H54 (cell line): ENCODE measurements at places on chromosomes 3 and 15.

DNA sequence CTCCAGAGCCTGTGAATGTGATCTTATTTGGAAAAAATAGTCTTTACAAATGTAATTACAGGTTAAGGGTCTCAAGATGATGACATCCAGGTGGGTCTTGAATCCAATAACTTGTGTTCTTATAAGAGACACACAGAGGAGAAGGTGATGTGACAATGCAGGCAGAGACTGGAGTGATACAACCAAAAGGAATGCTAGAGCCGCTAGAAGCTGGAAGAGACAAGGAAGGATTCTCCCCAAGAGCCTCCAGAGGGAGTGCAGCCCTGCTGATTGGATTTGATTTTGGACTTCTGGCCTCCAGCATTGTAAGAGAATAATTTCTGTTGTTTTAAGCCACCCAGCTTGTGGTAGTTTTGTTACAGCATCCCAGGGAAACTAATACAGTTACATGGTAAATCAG is 9.7 kb downstream of the MYH15 start:
- DNase-seq = no peak

GRCh38 chr15:79641841-79642240 is 209.7 kb downstream of the MINAR1 start:
- no peak for DNase-seq

DNA sequence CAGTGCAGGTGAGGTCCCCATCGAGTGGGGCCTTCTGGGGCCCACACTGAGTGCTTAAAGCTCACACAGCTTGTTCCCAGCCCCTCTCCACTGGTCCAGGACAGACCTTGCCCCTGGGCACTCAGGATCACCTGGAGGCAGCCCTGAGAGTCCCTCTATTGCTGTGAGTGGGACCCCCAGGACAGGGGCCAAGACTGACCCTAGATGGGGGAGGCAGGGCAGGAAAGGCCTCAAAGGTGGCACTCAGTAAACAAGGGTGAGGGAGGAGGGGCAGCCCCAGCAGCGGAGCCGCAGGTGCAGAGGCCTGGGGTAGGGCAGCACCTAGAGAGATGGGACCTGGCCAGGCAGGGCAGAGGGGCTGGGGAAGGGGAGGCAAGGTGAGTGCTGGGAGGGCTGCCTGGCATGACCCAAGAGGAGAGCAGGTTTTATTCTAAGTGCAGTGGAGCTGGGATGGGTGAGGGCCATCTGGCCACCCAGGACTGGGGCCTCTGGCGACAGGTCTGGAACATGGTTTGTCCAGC is 27.9 kb downstream of the CFAP100 start:
- no peak for DNase-seq

GRCh38 chr3:129607391-129608068 is 1.1 kb upstream of the PLXND1 start:
- DNase-seq = no peak

- peak; percentile 26 for DNase-seq
Measured at GRCh38 chr3:149299938-149300801, 33.3 kb downstream of the TM4SF18 start.

GRCh38 chr3:114823061-114823460 is 324.0 kb downstream of the ZBTB20 start:
- no peak for DNase-seq

DNA sequence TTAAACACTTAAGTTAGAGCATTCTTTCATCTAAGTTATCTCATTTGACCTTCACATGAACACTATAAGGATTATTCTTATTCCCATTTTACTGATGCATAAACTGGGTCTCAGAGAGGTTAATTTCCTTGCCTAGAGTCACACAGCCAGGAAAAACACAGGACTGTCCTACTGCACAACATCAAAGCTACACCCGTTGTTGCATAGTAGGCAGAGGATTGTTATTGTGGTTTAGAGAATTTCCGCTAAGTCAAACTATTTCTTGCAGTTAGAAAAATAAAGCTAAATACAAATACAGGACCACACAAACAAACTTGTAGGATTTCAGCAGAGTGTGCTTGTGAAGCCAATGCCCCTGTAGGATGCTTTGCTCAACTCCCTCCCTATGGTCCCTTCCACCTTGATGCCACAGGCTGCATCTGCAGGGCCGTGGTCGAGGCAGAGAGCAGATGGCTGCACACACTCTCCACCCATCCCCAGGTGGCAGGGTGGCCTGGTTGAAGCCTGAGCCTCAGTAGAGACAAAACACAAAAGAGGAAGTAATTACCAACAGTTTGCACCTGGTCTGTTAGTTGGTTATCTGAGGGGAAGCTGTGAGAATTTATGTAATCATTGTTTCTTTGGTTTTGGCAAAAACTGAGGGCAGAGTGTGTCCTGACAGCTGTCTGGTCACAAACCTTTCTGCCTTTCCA is 41.1 kb upstream of the SKOR1 start:
- DNase-seq = no peak

GRCh38 chr3:30777426-30778113 is 116.9 kb downstream of the GADL1 start:
- DNase-seq = no peak

DNA sequence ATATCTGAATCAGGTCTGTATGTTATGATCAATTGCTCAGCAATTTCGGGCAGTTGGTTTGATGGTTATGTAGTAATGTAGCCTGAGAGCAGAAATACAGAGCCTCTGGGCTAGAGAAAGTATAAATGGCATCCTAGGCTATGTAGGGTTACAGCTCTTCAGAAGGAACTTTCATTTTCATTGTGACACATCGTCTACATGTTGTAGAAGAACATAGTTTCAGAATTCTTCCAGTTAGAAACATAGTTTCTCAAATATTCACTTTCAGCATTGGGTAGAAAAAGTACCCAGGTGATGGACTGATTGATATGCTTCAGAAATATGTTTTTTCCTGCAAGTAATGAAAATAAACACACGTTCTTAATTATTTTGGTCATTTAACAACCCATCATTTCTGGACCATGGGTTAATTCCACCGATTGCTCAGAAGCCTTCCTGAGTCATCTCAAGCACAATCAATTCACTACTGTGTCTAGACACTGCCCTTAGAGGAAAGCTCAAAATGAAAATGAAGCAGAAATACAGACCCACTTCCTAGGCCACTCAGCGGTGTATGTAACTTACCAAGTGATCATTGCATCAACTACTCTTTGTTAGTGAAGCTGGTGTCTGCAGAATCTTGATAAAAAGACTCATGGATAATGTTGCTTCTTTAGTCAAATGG is 88.8 kb upstream of the TSEN2 start:
- DNase-seq = no peak

DNA sequence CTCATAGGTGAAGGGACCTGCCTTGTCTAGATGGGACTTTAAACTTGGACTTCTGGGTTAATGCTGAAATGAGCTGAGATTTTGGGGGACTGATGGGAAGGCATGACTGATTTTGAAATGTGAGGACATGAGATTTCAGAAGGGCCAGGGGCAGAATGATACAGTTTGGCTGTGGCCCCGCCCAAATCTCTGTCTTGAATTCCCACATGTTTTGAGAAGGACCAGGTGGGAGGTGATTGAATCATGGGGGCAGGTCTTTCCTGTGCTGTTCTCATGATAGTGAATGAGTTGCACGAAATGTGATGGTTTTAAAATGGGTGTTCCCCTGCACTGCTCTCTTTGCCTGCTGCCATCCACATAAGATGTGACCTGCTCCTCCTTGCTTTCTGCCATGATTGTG is 42.8 kb downstream of the ILDR1 start:
- no peak for DNase-seq

GRCh38 chr15:71921191-71921590 is 110.8 kb downstream of the NR2E3 start:
- peak; percentile 0 for DNase-seq

- no peak for DNase-seq
Measured at GRCh38 chr15:84921121-84921520, 36.7 kb downstream of the SLC28A1 start.

DNA sequence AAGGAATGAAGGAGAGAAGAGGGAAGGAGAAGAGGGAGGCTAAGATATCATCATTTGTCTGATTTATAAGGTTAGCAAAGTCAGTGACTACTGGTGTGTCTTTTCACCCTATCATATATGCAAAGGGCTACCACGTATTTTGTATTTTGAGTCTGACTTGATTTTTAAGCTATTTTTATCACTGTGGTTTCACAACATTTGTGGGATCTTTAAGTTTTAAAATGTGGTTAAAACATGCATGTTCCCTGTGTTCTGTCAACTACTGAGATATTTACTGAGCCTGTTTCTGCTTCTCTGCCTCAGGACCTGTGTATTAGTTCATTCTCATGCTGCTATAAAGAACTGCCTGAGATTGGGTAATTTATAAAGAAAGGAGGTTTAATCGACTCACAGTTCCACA is 22.5 kb upstream of the SPTSSB start:
- no peak for DNase-seq

- peak; percentile 8 for DNase-seq
Measured at GRCh38 chr3:3038201-3038991, 71.8 kb downstream of the IL5RA start.

GRCh38 chr15:91227117-91227516 is 127.1 kb downstream of the SV2B start:
- DNase-seq = no peak

GRCh38 chr3:32556332-32556731 is 14.3 kb downstream of the DYNC1LI1 start:
- no peak for DNase-seq

DNA sequence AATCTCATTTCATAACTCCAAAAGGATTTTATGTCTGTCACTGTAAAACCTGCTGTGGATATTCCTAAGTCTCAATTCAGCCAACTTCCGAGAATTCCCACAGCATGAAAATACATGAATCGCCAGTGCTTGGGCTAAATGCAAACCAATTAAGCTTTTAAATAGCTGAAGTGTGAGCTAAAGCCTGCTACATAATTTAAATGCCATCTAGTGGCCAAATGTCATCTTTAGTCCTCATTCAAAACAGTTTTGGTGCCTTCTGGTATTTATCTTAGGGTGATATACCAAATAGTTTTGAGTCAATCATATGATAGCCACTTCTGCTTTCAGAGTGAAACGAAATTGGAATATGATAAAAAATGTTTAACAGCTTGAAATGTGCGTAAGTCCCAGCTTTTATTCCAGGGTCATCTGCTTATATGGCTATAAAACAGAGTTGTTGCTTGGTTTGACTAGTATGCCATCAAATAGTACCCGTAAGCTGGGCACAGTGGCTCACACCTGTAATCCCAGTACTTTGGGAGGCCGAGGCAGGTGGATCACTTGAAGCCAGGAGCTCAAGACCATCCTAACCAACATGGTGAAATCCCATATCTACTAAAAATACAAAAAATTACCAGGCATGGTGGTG is 41.8 kb upstream of the CCNL1 start:
- DNase-seq = no peak

- DNase-seq = no peak
Measured at GRCh38 chr3:57128826-57129667, 36.1 kb downstream of the IL17RD start.

DNA sequence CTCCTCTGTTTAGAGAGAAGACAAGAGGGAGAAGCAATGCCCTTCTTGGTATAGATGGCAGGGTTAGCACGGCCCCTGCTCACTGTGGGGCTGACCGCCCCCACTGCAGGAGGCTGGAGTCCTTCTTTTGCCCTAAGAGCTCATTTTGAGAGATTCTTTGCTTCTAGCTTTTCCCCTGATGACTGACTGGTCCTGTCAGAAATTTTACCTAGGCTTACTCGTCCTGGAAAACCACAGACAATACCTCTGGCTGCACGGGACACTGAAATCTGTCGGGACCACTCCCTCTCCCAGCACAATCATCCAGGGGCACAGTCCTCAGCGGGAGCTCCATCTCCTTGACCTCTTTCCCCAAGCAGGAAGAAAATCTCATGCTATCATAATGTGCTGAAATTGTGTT is 143.0 kb upstream of the RGMA start:
- DNase-seq = no peak

GRCh38 chr15:73752806-73753193 is 351 bp downstream of the INSYN1 start:
- no peak for DNase-seq

- DNase-seq = no peak
Measured at GRCh38 chr3:121552379-121552778, 6.6 kb upstream of the POLQ start.

DNA sequence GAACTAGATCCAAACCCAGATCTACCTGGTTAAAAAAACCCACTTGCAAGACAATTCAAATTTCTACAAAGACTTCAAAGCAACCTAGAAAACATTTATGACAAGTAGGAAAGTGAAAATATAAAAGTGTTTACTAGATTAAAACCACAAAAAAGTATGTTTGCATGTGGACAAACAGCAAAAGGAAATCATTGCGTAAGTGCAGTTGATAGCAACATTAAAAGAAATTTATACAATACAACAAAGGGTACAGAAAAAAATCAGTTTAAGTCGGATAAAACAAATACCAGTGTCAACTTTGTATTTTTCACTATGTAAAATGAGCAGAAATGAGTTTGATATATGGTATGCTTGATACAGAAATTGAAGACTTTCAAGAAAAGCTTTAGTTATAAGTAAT is 2.6 kb downstream of the EIF5A2 start:
- DNase-seq = no peak
